NAMALWA (cell line): ENCODE measurements at places on chromosomes 3 and 15.
A peak's percentile ranks its signal among the peaks of the same experiment; 100 is the strongest.

GRCh38 chr3:125005676-125006075 is 50.1 kb downstream of the HEG1 start:
- no peak for DNase-seq

GRCh38 chr3:151386056-151386455 is 1.5 kb upstream of the P2RY12 start:
- DNase-seq = no peak

DNA sequence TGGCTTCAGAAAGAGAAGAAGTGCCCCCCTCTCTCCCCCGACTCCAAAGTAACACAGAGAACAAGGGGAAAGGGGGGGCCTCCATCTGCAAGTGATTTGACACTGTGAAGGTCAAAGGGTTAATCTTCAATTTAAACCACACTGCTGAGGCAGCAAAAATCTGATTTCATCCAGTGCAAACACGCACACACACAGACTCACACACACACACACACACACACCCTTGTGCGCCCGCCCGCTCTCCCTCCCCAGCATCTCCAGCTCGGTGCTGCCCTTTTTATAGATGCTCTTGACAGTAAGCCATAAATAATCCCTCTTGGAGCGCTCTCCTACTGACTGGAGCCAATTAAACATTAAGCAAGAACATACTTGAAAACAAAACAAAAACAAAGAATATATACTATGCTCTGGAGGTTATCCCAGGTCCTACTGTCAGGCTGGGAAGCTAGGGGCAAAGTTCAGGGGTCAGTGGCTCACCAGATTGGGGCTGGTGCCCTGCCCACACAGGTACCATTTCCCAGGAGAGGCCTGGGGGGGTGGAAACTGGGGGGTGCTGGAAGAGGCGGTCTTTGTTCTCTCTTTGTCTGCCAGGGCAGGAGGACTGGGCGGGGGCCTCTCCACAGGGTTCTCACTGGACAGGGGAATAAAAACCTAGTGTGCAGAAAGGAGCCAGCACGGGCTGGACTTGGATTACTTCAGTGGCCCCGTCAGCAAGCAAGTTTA is 16.3 kb downstream of the BMF start:
- peak; percentile 11 for DNase-seq

- no peak for DNase-seq
Measured at GRCh38 chr3:145209561-145209960, 951.4 kb downstream of the PLOD2 start.

GRCh38 chr15:26015516-26016075 is 152.5 kb upstream of the ATP10A start:
- DNase-seq = no peak

- DNase-seq = no peak
Measured at GRCh38 chr3:196121066-196121465, 39.2 kb upstream of the TFRC start.

- DNase-seq = no peak
Measured at GRCh38 chr15:59096429-59096828, 8.5 kb upstream of the CCNB2 start.

GRCh38 chr15:66617137-66618090 is 51.6 kb upstream of the LCTL start:
- no peak for DNase-seq

DNA sequence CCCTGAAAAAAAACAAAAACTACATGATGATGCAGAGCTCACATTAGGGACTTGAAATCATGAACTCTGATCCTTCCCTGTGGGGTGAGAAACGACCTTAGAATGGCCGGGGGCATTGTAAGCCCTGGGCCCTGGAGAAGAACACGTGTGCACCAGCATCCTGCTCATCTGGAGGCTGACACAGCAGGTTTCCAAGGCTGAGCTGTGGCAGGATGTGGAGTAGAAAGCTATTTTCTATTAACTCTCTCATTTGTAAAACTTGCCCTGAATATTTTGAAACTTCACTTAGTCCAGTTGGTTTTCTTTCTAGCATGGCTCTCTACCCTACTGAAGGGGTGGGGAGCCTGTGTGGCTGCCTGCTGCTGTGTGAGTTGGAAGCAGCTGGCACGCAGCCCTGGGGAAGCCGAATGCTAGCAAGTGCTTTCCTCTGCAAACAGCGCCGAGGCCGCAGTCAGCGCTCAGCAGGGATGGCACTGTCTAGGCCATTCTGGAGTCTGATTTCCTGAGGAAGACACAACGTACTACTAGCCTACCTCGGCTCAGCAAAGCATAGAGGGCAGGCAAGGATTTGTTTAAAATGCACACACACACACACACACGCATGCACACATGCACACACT is 58.0 kb downstream of the GABRG3 start:
- DNase-seq = no peak

- no peak for DNase-seq
Measured at GRCh38 chr3:194880940-194881925, 195.6 kb downstream of the FAM43A start.

- no peak for DNase-seq
Measured at GRCh38 chr15:100158356-100158755, 183.4 kb downstream of the ADAMTS17 start.
